ENCODE measurements at places on chromosomes 7 and 10.

DNA sequence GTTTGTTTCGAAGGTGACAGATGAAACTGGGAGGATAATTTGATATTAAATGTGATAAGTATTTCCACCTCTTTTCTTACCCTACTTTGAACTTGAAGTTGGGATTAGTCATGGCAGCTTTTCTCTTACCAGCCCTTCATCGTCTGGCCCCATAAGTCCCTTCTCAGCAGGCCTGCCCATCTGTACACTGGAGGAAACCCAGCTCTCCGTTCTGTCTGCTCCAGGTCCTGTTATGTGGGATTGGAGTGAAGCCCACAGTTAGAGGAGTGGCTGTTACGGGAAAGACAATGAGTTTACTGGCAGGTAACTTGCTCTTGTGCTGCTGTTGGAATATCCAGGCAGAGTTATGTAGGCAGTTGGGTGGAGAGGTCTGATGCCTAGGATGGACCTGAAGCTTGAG lies 127.3 kb downstream of the CAMK1D start:
- no peak for DNase-seq

- no peak for DNase-seq
These were observed 23.5 kb downstream of the VCL start for GRCh38 chr10:74021248-74022055.

DNA sequence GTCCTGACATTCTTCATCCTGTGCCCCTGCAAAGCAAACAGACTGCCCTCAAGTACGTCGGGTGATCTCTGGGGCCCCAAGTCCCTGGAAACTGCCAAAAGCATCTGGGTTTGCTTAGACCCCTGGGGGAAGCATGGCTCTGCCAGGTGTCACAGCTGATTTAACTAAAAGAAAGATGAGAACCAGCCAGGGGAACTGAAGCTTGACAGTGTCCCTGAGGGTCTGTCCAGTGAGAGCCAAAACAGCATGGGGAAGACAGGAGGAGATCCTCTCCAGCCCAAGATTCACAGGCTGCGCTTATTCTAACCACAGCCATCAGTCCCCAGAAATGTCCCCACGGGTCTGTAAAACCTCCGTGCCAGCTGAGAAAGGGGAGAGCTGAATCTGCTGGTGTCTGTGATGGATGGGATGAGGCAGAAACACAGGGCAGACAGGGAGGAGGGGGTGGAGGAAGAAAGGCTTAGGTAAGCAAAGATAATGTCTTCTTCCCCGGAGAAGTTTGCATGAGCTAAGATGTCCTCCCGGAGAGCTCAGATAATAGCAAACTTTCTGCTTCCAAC lies 21.3 kb downstream of the CCDC3 start:
- no peak for DNase-seq

DNA sequence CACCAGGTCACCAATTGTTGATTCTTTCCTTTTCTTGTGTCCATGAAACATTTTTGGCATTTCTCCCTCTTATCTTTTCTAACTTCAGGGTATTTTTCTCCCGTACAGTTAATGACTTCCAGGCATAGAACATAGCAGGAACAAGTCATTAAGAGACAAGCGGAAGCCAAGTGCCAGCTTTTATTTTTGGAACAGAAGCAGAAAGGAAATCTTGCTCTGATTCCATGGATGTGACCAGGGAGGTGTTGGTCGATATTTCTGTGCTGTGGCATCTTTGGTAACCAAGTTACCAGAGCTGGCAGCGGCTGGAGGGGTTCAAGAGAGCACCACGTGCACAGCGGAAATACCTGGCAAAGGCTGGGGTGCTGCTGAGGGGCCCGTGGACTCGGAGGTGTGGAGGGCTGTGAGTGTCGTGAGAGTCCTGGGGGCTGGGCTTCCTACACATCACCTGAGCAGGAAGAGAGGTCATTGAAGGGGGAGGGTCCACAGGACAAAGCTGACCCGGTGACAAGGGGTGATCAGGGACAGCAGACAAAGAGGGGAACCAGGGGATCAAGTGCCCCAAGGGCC lies 1.8 kb downstream of the LLCFC1 start:
- DNase-seq = no peak

DNA sequence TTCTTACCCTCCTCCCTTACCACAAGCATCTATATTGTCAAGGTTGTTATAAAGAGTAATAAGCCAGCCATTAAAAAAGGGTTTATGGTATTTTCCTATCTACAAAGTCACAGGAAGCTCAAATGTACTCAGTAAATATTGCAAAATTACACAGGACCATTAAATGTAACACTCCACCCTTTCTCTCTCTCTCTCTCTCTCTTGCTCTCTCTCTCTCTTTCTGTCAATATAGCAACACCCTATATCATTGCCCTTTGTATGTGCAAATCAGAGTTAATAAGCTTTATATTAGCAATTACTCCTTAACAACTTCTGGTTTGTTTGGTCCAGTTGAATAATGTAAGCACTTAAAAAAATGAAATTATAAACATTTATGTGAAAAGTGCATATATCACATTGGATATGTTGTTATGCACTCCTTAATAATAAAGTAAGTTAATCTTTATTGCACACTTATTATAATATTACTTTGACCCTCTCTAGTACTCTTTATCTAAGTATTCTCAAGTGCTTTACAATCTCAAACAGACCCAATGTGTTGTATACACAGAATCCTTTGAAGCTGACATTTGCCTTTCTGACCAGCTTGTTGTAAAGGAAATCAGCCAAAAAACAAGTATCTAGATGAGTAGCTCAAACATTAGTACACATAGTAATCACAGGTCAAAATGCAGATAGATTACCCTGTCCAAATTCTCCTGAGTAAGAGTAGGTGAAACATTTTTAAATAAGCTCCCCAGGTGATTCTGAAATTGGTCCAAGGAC lies 93.2 kb downstream of the CFTR start:
- DNase-seq = no peak

DNA sequence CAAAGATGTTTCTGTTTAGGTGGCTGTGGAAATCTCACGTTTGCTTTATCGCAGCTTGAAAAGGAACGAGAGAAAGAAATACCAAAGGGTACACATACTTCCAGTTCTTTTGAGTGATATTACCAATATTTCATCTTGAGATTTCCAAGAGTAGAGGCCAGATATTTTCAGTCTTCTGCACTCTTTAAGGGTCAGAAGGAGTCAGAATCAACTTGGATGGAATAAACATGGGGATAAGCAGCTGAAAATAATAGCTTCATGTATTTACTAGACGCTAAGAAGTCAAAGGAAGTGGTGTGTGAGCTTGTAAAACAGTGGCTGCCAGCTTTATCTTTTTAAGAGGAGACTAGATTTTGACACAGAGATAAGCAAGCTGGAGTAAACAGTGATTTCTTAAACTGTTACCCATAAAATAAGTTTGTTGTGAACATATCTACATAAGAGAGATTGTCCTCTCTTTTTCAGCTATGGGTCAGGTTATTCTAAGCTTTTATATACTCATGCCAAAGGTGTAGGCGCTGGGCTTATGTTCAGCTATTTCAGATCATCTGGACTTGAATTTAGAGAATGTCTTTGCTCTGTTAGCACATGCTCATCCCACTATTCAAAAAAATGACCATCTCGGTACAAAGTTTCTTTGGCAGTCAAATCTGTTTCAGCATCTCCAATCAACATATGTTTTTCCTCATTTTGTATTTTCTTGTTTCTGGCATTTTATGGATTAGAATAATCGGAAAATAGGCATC lies 170.8 kb upstream of the TCF7L2 start:
- DNase-seq = no peak

GRCh38 chr10:35219891-35220890 lies 93.5 kb downstream of the CREM start:
- DNase-seq = no peak

DNA sequence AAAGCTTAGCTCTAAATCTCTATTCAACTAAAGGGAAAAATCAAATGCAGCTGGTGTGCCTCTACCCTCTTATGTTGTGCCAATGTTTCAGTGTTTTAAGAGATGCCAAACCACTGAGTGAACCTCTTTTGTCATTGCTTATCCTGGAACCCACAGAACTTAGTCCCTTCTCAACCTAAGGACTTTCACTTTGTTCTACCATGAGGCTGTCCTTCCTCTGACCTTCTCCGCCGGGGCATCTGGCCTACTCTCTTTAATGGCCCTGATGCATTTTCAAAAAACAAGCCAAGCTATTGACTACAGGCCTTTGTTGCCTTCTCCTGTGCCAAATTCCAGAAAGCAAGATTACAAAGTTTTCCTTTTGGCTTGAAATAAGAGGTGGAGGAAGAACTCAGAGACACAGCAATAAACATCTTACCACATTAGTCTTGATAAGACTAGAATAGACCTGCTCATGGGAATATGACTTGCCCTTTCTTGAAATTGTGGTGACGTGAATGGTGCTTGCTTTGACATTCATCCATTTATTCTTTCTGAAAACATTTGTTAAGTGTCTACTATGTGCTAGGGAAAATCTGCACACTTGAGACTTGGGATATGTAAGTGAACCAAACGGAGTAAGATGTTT lies 253.2 kb upstream of the SMIM30 start:
- no peak for DNase-seq

DNA sequence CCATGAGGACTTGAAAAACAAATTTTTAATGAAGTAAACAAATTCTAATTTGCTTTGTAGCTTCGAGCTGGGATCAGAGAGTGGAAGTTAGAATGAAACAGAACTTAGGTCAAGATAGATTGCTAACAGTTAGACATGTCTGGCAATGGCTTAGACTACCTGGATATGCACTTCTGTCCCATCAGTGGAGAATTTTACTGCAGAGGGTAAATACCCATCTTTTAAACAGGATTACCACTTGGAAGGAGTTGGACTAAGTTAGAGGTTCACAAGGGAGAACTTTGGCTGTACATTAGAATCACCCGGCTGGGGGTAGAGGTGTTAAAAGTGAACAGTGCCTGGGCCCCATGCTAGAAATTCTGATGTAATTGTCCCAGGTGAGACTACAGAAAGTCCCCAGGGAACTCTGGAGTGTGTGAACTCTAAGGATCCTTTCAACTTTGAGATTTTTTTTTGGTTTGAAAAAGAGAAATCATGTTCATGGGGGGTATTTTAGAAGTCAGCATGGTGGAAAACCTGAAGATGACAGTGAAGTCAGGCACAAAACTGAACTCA lies 35.5 kb downstream of the ENTPD1 start:
- peak; percentile 44 for DNase-seq

DNA sequence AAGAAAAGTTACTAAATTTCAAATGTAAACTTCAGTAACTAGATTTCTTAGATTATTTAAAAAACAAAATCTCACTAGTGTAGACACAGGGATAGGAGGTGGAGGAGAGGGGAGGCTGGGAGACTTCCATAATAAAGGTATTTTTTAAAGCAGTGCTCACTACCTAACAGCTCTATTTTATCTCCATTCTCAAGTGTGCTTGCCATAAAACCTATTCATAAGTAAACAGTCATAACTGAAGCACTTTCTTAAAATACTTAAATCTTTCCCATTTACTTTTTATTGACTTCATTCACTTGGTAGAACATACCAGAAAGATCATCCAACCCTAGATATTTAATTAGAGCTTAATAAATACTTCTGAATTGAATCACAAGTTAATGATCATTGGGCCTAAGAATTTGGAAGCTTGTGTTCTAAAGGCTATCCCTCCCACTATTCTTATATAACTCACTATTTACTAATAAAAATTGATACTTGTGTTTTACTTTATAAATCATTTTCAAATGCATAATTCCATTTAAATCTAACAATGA lies 107.4 kb downstream of the SNX13 start:
- DNase-seq = no peak

DNA sequence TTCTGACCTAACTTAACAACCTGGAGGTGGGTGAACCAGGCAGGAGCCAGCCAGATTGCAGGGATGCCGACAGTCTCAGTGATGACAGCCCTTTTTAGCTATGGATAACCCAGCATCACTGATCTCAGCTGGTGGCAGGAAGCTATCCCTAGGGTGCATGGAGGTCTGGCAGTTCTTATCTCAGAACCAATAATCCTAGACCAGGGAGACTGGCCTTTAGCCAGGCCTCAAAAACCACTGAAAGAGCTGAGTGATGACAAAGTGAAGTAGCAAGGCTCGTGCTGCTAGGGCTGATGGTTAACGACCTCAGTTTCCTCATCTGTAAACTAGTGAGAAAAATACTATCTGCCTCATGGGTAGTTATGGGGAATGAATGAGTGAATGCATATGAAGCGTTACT lies 112.5 kb downstream of the RALA start:
- peak; percentile 9 for DNase-seq

DNA sequence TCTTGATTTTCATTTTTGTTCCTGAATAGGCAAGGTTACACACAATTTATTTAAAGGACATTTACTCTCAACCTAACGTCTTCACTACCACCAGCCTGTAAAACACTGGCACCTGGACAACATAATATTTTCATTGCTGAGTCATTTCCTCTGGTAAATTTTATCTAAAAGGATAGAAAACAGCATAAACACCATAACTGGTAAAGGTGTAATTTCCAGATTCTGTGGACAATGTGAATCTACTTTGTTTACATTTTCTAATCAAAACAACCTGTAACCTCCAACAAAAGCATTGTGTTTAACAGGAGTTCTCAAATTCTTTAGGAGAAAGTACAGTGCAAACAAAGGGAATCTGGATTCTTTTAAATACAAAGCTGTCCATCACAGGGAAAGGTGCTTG lies 472.0 kb upstream of the AKR1E2 start:
- no peak for DNase-seq

GRCh38 chr10:21978191-21978862 lies 25.2 kb downstream of the DNAJC1 start:
- DNase-seq = no peak

DNA sequence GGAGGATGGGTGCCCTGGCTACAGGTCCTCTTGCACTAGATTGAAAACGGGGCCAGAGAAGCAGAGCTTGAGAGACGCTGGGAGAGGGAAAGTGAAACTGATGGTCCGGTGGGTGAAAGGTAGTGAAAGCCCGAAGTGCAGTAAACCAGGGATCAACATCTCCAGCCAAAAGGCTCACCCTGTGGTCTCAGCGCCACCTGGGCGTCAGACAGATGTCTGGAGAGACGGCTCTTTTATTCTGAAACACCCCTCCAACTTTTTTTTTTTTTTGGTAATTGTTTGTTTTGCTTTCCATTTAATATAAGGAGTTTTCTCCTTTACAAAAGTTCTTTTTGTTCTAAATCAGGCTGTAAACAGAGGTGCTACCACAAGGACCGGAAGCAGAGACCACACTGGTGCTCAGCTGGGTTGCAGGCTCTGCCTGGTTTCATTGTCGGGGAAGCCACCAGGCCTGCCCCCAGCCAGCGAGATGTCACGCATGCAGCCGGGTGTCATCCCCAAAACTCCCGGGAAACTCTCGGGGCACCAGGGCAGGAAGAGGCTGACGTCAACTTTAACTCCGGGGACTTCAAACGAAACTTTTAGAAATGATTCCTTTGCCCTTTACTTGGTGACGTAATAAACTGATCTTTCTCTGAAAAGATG lies 11.2 kb downstream of the IL2RA start:
- peak; percentile 96 for DNase-seq

GRCh38 chr7:35036361-35037171 lies 719 bp downstream of the DPY19L1 start:
- DNase-seq = peak; percentile 61

- no peak for DNase-seq
These were observed 1.0 kb downstream of the EIF3B start for GRCh38 chr7:2355705-2356008.

- no peak for DNase-seq
These were observed 50.3 kb upstream of the SDK1 start for GRCh38 chr7:3250725-3251124.

GRCh38 chr10:97376413-97376812 lies 24.7 kb downstream of the RRP12 start:
- no peak for DNase-seq

GRCh38 chr10:85606401-85606800 lies 760.2 kb downstream of the GRID1 start:
- DNase-seq = no peak

GRCh38 chr7:93828260-93828659 lies 62.3 kb downstream of the TFPI2 start:
- no peak for DNase-seq

Data from B cell (primary cell).